ENCODE measurements at places on chromosomes 4 and X.
A peak's percentile ranks its signal among the peaks of the same experiment; 100 is the strongest.

GRCh38 chr4:8336412-8337075 lies 67.0 kb downstream of the HTRA3 start:
- DNase-seq = no peak

DNA sequence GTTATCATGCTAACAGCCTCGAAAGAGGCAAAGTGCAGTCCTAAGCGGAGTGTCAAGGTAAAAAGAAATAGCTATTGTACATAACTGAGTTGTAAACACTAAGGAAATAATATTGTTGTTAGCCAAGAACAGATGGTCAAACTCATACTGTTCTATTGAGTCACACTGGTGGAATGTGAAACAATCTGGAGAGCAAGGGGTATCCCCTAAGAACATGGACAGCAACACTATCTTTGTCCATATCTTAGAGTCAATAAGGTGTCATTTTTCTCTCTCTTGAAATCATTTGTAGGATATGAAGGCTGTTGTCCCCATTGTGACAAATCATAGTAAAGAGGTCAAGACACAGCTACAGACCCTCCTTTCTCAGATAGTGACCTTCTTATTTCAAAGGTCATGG lies 4.5 kb upstream of the PDGFC start:
- no peak for DNase-seq

- DNase-seq = no peak
These were observed 81.4 kb downstream of the SPANXN3 start for GRCh38 chrX:143435916-143436315.

- DNase-seq = no peak
These were observed 1.1 kb downstream of the PRAF2 start for GRCh38 chrX:49072712-49073095.

DNA sequence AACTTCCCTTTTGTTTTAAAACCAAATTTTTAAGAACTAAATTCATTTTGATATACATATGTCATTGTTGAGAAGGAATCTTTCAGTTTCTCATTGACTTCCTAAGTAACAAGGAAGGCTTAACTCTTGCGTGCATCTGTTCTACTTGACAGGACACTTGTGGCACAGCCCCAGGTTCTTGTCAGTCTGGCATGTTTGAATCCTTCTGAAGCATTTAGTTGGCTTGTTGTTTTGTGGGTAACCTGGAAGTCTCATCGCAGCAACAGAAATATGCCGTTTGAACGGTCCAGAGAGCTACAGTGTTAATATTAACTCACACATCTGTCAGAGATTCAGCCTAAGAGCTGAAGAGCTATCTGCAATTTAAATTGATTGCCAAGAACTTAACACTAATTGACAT lies 76.0 kb downstream of the GLRA3 start:
- DNase-seq = no peak

GRCh38 chr4:65951177-65951576 lies 280.9 kb upstream of the EPHA5 start:
- no peak for DNase-seq

GRCh38 chrX:53347948-53348347 lies 66.6 kb upstream of the IQSEC2 start:
- no peak for DNase-seq

GRCh38 chrX:47218920-47219815 lies 687 bp downstream of the CDK16 start:
- DNase-seq = peak; percentile 29

DNA sequence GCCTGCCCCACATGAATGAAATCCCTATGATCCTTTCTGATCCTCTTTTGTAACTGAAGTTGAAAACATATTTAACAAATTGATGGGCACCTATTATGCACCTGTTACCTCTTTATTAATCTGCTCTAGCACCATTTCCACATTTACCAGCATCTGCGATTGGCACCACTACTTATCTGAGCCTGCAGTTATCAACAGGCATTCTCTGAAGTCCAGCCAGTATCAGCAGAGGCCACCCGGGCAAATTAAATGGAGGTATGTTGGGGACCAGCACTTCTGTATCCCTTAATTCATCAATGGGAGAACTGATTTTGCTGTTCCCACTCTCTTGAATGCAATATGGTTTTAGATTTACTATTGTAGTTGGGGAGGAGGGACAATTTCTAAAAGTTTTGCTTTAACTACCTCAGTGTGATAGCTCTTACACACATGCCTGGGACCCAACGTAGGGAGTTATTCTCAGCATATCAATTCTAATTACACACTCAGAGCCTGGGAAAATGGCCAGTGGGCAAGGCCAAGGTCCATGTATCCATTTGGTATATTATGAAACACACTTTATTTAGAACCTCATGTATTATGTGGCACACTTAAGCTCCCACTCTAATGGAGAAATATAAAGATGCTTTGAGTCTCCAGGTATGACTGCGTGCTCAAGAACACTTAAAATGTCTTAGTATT lies 1927.1 kb upstream of the PCDH7 start:
- no peak for DNase-seq

GRCh38 chrX:118626346-118626745 lies 101.1 kb upstream of the IL13RA1 start:
- no peak for DNase-seq

DNA sequence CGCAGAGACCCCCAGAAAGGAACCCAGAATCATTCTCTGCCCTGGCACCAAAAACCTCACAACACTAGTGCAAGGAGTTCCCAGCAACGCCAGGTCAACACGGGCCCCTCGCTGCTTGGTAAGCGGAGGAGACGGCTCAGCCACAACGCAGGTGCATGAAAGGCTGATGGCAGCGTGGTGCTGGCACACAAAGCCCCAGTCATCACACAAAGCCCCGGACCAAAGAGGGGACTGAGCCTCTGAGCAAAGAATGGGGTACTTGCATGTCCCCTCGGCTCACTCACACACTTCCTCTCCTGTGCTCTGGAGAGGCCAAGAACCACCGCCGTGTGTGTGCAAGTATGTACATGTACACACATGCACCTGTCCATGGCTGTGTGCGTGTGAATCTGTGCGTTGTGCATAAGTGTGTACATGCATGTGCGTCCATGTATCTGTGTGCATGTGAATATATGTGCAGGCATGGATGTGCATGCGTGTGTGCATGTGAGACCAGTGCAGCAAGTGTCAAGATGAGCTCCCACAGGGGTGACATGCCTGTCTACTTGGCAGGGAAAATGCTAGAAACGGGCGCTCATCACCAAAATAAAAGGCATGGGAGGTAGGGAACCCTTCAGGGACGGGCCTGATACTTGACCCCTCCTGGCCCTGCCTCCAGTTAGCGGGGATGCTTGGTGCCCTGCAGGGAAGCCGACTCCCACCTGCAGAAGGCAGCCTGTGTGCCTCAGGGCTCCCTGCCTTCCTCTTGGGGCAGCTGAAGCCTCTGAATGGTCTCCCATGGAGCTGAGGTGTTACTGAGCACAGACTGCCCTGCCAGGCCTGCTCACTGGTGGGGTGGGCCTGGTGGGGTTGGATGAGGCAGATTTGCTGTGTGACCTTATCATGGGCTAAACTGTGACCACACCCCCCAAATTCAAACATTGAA lies 60.4 kb downstream of the ZFYVE28 start:
- no peak for DNase-seq

- DNase-seq = no peak
These were observed 68.9 kb downstream of the SH2D1A start for GRCh38 chrX:124415115-124415800.

DNA sequence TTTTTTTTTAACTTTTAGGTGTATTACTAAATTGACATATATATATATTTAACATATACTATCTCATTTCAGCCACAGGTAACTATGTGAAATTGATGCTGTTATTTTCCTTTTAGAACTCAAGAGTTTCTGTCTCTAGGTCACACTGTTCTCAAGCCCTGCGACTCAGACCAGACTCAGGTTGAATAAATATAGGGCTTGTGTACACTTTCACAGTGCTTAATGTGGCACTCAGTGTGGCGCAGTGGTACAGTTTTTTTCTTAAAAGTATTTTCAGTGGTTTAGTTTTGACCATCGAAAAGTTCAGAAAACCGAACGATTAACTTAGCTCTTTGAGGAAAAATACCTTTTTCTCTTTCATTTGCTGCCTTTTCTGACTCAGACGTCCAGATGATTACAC lies 24.7 kb downstream of the PACRGL start:
- DNase-seq = no peak

DNA sequence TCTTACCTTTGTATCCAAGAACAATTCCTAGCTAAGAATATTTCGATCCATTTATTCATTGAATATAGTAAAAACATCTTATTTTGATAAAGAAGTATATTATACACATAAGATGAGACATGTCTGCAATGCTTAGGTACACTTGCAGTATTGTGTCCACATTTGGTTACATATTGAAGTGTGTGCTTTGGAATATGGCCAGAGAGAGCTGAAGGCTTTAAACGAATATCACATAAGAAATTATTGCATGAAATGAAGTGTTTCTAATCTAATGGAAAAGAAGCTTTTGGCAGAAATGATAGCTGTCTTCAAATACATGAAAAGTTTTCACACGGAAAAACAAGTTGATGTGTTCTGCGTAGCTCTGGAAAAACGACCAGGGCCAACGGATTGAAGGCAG lies 516.1 kb upstream of the ZFP42 start:
- DNase-seq = no peak

DNA sequence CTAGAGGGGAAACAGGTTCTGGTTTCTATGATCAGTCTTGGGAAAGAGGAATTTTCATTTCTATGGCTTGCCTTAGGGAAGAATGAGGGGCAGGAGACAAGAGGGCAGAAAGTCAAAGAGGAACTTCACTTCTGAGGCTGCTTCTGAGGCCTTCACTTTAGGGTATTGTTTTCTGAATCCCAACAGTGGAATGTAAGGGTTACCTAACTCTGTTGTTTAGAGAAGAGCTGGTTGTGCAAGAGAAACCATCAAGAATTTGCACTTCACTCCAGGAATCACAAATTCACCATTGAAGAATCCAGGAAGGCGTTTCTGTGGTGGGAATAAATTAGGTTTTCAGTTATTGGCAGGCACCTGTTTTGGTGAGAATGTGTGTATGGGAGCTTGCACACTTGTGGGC lies 126.7 kb upstream of the AMOT start:
- no peak for DNase-seq

DNA sequence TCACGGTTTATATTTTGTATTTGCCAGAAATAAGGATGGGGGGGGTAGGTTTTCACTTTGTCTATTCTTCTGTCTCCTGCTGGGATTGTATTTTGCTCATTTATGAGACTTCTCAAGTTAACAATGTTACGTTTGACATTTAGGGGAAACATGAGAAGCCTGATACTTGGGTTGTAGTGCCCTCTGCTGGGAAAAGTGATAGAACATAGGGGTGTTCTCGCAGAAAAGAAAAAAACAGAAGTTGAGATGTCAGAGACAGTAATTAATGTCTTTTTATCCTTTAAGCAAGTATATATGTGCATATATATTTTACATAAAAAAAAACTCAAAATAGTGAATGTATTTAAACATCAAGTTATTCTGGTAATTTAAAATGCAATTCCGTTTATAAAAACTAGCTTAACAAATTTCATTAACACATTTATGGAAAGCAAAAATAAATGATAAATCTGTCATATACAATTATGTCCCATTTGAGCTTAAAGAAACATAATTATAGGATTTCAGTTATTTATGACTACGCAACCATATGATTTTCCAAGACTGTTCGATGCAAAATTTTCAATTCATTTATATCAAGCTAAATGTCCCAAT lies 46.0 kb upstream of the TMPRSS11F start:
- peak; percentile 39 for DNase-seq

DNA sequence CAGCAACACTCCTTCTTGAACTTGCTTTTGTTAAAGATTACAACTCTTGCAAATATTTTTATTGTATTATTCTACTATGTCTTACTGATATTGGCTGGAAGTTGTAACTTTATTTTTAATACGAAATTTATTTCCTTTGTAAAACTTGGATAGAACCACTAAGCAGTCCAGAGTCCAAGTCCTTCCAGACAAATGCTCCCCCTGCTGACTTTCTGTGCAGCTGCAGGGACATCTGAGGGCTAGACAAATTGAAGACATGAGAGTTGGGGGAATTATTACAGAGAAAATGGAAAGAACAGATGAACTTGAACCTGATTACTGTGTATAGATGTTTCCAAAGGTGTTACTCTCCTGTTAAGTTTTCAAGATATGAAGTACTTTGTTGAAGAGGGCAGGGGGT lies 238.8 kb downstream of the GRIA3 start:
- no peak for DNase-seq

GRCh38 chr4:69054578-69055200 lies 41.6 kb upstream of the UGT2B7 start:
- DNase-seq = no peak

DNA sequence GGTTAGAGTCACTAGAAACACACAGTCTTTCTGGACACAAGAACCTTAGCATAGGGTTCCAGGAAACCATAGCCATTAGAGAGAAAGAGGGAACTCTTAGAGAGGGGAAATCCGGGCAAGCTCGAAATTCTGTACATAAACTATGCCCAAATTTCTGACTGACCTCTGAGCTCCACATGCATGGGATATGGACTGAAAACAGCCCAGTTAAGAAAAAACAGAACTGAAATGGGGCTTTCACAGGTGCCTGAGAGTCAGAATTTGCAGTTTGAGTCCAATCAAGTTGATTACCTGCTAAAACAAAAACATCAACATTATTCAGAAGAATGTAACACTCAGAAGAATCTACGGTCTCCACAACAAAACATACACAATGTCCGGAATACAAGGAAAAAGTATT lies 13.1 kb downstream of the DCHS2 start:
- DNase-seq = no peak

- DNase-seq = peak; percentile 18
These were observed 48.3 kb downstream of the PDK3 start for GRCh38 chrX:24513416-24513815.

GRCh38 chr4:182825003-182825402 lies 92.2 kb downstream of the DCTD start:
- DNase-seq = no peak

DNA sequence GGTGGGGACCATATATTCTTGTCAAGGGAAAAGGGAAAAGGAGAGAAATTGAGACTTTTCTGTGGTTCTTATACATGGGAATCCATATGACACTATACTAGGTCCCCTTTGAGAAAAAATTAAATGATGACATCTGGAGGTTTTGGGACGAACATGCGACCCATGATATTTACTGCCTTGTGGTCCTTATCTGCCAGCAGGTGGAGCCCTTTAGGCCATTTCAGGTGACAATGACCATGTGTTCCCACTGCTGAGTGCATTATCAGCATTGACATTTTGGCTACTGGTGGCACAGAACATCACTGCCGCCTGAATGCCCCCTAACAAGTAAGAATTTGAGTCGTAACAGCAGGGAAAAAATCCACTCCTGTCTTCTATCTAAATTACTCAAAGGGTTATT lies 843.4 kb downstream of the FSTL5 start:
- no peak for DNase-seq

All from stimulated activated CD4-positive, alpha-beta T cell treated with anti-CD3 and anti-CD28 coated beads, Interleukin-2, amount 100 ng/mL, for 48 hours (primary cell).